RCC 7860 (cell line): ENCODE measurements at places on chromosomes 2 and 18.

- DNase-seq: no peak
Observed at GRCh38 chr18:12326711-12327460, 18.8 kb downstream of the TUBB6 start.

- peak; percentile 63 for DNase-seq
Observed at GRCh38 chr2:204691911-204692510, 146.7 kb downstream of the PARD3B start.

- no peak for DNase-seq
Observed at GRCh38 chr18:27225947-27226481, 40.9 kb upstream of the CHST9 start.

DNA sequence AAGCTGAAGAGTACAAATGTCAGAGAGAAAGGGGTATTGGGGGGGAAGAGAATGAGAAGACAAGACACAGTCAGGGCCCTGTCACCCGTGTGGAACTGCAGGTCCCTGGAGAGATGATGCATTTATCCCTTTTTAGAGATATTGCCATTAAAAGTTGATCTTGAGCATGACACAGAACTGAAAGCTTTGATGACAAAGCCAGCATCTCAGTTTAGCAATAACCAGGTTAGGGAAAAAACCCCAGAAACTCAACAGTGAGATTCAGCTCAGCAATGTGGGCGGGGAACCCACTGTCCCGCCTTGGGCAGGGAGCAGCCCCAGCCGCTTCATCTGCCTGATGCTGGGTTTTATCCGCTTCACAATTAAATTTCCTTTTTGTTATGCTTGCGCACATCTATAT lies 181.1 kb downstream of the NEDD4L start:
- peak; percentile 30 for DNase-seq

- no peak for DNase-seq
Observed at GRCh38 chr2:85425588-85425987, 7.1 kb downstream of the SH2D6 start.

DNA sequence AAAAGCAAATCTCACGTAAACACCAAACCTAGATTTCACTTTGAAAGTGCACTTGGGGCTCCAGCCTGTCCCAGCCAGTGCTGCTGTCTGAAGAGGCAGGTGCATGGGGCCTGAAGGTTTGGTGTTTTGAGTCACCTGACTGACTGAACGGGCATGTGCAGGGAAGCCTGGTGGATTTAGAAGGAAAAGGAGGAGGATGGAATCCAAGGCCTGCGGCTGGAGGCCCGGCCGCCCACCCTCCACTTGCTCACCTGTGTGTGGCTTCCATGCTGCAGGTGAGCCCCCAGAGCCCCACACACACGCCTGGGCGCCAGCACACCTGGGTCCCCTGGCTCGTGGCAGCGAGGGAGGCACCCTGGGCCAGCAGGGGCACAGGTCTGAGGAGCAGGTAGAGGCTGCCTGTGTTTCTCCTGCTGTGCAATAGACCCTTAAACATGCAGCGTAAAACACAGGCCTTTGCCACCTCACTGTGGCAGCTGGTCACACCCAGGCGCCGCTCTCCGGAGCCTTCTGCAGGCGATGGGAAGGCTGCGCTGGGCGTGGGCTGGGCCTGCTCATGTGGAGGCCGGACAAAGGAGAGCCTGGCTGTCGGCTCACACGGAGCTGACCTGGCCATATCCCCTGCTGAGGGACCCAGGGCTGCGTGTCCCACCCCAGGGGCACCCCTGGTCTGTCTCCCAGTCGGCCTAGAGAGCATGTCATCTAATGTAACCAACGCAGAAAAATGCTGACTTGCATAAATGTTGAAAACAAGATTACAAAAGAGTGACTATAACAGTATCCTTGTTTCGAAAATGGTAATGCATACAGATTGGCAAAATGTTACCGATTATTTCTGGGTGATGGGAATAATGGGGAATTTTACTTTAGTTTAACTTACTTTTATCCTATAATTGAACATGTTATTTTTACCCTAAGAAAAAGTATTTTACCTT lies 71.3 kb downstream of the TMEM18 start:
- no peak for DNase-seq

GRCh38 chr2:173286153-173286809 lies 68.4 kb upstream of the CDCA7 start:
- DNase-seq: no peak

DNA sequence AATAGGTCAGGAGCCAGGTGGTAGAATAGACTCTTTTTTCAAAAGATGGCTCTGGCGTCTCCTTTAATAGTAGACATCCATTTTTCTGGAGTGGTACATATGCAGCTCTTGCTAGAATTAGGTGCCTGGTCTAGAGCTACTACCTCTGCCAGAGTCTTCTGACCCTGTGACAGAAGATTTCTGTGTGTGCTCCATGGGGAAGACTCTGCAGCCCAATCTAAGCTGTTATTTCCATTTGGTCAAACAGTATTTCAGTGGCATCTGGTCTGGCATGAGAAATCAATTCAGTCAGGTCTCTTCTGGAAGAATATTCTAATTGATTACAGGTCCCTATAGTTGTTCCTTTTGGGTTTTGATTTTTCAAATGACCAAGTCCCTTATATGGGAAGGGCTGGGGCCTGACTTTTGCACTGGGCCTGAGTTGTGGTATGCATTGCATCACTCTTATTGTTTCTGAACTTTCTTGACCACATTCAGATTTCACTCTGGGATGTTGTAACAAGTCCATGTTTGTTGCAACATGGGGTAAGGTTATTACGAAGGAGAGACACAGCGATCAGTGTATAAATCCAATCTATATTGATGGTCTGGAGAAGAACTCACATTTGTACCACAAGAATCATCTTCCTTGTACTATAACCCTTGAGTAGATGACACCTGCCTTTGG lies 12.1 kb downstream of the MXD1 start:
- no peak for DNase-seq

DNA sequence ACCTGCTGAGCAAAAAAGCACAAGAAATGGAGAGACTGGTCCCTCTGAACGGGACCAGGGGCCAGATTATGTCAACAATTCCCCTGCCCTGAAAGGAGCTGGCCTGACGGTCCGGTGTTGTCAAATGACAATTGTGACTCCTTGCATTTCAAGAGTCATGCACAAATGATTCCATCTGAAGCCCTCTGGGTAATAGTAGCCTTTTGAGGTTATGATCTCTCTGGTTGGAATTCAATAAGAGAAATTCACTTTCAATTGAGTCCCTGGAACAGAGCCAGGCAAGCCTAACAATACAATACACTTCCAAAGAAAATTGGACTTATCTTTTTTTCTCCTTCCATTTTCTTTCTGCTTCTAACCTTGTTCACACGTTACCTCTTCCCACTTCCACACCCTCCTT lies 116.9 kb downstream of the C1D start:
- no peak for DNase-seq

DNA sequence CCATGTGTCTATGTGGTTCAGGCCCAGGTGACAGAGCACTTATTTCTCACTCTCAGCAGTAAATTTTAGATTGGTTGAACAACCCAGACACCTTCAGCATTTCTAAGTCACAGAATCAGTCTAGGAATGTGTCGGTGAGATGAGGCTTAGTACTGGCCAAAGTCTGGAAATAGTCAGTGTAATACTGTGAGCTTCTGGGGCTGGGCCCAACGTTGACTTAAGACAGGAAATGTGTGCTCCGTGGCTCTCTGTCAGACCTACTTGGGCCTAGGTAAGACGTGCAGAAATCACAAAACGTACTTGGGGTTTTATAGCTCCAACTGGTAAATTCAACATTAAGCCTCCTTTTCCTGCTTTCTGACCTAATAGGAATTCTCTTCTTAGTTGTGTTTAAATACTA lies 160.3 kb upstream of the COL3A1 start:
- no peak for DNase-seq

DNA sequence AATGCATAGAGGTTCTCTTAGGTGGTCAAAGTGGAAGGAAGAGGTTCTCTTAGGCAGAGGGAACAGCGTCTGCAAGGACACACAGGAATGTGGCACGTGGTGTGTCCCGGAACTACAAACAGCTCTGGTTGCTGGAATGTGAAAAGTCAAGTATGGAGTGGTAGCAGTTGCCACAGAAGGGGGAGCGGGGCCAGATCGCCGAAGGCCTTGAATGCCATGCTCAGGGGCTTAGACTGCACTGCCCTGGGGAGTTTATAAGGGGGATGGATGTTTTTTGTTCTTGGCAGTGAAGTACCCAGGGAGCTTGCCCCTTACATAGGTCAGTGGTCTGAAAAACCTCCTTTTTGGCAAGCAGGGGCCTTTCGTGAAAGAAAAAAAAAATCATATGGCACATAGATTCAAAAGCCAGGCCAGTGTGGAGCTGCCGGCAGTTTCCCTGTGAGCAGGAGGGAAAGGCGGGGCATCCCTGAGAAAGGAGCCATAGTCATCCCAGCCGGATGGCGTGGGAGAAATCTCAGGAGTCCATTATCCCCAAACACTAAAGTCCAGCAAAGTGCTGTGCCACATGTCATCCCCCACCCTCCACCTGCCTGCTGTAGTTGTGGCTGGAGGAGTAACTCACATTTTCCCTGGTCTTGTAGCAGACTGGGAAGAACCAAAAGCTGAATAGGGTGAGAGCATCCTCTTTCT lies 45.4 kb downstream of the GORASP2 start:
- no peak for DNase-seq

GRCh38 chr18:44149706-44150105 lies 531.0 kb upstream of the SETBP1 start:
- peak; percentile 75 for DNase-seq

DNA sequence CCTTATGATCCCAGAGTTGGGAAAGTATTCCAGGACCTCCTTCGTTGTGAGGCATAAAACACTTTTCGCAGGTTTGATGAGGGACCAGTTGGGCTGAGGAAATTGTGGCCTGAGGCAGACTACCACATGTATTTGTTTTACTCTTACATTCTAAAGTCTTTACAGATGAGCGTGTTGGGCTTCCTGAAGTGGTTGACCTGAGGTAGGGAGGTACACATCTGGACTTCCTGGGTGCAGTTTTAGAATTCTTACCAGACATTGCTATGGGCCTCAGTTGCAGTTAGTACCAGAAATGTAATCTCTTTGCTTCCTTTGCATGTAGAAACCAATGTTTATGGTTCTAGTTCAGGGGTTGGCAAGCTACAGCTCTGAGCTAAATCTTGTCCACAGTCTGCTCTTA lies 48.7 kb downstream of the COA5 start:
- no peak for DNase-seq

GRCh38 chr2:24220554-24221291 lies 45.9 kb downstream of the FAM228A start:
- DNase-seq: no peak

DNA sequence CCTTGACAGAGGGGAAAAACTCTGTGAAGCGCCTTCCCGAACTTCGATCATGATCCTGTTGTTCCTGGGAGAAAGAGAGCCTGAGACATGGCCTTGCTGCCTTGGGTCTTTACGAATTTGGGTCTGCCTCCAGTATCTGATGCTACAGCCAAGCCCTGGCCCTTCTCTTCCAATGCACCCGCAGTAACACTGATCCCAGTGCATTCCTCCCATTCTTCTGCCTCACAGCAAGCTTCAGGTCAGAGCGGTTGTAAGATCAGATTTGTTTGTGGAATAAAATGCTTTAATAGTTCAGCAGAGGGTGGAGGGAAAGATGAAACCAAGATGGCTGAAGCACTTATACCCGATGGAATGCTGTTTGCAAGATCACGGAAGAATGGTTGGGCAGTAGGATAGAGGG lies 196.7 kb upstream of the SIX2 start:
- DNase-seq: no peak

- DNase-seq: no peak
Observed at GRCh38 chr2:235835810-235836209, 332.4 kb downstream of the GBX2 start.

- no peak for DNase-seq
Observed at GRCh38 chr2:88236666-88237065, 66.5 kb downstream of the THNSL2 start.

DNA sequence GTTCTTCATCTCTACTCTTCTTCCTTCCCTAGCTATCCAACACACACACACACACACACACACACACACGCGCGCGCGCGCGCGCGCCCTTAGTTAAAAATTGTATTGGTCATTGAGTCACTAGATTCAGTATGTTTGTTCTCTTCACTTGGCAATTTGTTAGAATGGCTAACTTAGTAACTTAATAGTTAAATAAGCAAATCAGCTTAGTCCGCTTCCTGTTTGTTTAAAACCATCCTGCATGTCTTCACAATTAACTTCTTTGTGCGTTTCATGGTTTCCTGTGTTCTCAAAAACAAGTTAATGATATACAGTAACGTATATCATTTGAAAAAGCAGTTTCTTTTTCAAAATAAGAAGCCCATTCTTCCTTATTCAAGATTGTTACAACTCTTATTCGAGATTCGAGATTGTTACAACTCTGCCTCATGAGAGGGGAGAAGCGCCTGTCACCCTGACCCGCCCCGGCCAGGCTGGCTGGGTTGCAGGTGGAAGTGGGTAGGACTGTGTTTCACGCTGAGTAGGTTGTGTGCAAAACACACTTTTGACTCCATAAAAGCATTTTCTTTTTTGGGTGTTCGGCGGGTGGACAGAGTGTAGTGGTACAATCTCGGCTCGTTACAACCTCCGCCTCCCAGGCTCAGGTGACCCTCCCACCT lies 9.5 kb upstream of the CNNM3 start:
- no peak for DNase-seq

GRCh38 chr2:185137700-185138099 lies 539.4 kb downstream of the ZNF804A start:
- no peak for DNase-seq

DNA sequence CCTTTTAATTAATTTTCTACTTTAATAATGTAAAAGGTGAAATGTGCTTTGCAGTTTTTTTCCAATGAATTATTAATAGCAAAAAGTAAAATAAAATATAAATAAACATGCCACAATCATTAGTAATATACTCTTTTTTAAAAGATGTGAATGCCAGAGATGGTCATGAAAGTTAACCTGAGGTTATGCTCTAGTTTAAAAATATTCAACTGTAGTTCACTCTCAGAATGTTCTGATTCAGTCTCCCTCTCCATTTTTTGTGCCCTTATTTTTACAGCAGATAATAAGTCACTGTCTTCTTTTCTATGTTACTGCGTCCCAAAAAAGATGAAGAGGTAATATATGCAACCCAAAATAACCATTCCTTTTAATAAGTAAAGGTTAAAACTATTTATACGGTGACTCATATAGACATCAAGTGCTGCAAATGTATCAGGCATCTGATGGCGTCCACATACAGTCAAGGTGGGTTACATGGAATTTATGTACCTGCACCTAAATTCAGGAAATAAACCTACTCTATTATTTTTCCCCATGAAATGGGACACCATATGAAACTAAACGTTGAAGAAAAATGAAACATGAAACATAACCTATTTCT lies 153.6 kb upstream of the ZNF804A start:
- DNase-seq: no peak
